Hepatocyte (in vitro differentiated cells): ENCODE measurements at places on chromosomes 11 and 22. TPM values are rescaled to one million over a fixed set of nuclear protein-coding genes. Genes with fewer than 3 reads are reported as not detected.

PAX6 gene
- total RNA-seq: 0.12 and 0.70 TPM in 2 replicates

ELFN2 gene
- 0.20 and 0.53 TPM in 2 replicates for total RNA-seq

MRGPRF gene
- total RNA-seq: 6.5 TPM in 2 replicates

VPREB1 gene
- total RNA-seq: not detected in 2 replicates

MFRP gene
- total RNA-seq: 0.08 TPM in 1 of 2 replicates, not detected in the other

CTSF gene
- total RNA-seq: 0.60 and 0.64 TPM in 2 replicates

SEPTIN5 gene
- total RNA-seq: 4.3 and 10.0 TPM in 2 replicates

UBQLN3 gene
- total RNA-seq: 0.50 TPM in 1 of 2 replicates, not detected in the other
